Suppressor macrophage treated with lipopolysaccharide for 1 hour (primary cell): ENCODE measurements at places on chromosomes 5 and 9.

DNA sequence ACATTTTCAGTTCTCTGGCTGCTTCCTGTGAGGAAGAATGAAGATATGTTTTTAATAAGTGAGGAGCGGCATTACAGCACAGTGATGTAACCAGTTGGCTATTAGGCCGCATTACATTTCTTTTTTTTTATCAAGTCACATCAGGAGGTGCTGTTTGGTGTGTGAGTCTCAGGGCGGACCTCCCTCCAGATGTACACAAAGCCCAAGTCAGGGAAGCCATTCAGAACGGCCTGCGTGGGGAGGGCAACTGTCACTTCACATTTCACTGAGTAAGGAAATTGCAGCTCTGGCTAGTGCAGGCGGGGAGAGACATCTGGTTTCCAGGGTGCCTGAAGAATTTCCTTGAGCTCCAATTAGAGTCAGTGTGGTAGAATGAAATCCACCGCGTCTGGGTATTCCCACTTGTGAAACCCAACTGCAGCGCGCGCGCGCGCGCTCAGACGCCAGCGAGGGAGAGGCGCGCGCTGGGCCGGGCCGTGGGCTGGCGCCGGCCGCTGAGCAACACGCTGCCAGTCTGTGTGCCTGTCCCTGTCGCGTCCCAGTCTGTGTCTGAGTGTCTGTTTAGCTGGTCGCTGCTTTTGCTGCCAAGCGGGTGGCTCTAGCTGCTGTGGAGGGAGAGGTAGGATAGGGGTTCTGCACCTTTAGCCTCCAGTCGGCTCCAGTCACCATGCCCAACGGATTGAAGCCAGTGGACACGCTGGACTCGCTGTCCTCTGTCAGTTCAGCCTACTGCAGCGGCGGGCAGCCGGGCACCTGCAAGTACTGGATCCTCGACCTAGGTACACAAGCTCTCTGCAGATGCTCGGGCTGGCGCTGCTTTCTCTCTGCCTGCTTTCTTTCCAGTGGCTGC is 140.8 kb upstream of the OTULINL start:
- DNase-seq = no peak

DNA sequence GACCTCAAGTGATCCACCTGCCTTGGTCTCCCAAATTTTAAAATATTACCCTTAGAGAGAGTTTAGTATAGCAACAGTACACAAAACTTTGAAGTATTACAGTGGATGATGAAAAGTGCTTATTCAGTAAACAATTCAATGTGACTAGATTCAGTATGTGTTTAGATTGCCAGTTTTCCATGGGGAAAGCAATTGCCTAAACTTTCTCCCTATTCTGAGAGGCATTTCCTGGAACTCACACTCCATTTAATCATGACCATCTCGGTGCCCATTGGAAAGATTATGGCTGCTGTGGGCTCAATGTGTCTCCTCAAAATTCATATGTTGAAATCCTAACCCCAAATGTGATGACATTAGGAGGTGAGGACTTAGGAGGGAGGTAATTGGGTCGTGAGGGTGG is 38.9 kb upstream of the MYO10 start:
- no peak for DNase-seq

DNA sequence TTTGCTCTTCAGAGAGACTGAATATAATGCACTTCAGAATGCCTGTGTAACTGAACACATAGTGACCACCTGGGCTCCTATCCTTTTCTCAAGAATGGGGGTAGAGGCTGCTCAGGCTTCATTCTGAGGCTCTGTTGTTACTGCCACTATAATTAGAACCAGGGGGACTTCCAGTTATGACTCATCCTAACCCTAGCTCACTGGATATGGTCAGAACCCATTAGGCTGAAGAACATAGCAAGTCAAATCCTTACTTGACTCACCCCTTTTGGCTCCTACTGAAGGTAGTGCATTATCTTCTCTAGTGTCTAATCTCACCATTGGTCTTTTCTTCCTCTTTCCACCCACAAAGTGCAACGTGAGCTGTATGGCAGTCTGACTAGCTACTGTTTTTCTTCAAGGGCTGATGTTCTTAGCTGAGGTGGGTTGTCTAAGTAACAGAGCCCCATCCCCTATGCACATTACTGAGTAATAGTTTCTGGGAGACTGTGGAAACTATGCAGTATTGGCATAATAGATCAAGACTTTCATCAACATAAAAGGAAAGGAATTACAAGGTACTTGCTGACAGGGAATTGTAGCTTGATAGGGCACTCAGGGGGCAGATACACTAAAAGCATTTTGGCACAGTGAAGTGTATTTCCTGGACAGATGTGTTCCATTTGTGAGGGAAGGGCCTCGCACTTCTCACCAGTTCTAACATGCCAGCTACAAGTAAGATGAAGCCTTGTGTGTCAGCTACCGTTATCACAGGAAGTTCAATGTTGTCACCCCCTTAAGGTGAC is 431.0 kb upstream of the MEF2C start:
- DNase-seq = peak; percentile 77

- no peak for DNase-seq
Observed at GRCh38 chr5:104111632-104112031, 549.0 kb upstream of the NUDT12 start.

GRCh38 chr5:154366353-154366752 is 79.4 kb upstream of the SAP30L start:
- no peak for DNase-seq

- DNase-seq = no peak
Observed at GRCh38 chr5:78631931-78632330, 16.6 kb downstream of the LHFPL2 start.

DNA sequence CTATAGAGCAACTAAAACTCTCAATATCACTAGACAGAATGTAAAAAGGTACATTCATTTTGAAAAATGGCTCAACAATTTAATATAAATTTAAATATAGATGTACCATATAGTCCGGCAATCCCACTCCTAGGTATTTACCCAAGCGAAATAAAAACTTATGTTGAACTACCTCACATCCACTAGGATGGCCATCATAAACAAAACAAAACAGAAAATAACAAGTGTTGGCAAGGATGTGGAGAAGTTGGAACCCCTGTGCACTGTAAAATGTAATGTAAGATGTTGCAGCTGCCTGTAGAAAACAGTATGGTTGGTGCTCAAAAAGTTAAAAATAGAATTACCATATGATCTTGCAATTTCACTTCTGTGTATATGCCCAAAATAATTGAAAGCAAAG is 36.9 kb upstream of the SELENOP start:
- no peak for DNase-seq

DNA sequence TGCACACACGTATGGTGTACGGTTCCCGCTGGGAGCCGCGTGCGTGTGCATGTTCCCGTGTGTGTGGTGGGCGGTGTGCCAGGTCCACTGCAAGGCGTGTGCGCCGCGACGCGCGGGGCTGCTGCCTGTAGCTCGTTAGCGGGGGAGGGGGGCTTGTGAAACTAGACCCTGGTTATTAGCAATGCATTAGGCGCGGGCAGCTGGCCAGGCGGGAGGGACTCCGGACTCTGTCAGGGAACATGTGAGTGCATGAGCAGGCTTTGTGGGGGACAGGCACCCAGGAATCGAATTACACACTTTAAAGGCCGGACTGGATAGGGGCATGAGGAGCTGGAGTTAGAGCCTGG is 32.2 kb upstream of the ENHO start:
- DNase-seq = no peak

DNA sequence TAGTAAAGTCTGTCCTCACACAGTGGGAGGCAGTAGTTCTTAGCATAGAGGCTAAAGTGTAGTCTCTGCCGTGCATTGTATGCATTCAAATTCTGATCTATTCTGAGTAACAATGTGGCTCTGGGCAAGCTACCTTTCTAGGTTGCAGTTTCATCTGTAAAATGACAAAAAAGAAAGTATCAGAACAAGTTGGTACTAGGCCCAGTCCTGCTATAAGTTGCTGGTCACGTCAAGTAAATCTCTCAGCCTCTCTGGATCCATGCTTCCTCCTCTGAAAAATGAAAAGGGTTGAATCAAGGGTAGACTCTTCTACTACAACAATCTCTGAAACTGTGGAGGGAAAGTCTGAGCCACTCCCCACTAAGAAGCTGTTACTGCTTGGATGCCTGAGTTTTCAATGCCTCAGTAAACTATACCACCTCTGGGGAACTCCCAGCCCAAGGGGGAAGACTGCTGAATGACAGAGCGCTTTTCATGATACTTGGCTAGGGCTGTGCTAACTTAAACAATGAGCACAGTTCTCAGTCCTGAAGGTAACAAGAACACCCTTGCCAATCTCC is 34.5 kb upstream of the SPARC start:
- DNase-seq = peak; percentile 41

DNA sequence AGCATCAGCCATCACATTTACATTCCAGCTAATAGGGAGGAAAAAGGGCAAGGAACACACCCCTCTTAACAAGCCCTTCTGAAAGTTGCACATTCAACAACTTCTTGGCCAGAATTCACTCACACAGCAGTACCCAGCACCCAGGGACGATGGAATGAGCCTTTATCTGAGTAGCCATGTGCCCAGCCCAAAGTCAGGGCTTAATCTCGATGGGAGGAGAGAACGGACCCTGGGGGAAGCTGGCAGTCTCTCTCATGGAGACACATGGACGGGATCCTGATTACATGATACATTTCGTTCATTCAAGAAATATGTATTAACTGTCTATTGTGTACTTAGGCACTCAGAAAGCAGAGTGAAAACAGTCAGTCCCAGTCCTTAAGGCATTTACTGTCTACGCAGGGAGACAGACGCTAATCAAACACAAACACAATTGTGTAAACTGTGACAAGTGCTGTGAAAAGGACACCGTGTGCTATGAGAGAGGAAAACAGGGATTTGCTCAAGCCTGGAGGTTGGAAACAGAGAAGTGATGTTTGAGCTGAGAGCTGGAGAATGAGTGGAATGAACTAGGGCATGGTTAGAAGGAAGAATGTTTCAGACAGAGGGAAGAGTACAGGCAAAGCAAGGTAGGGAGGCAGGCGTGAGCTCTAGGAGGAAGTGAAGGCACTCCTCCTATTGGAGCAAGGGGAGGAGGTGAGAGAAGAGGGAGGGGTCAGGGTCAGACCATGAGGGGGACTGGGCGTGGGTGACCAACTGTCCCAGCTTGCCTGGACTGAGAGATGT is 7.4 kb downstream of the OTULINL start:
- no peak for DNase-seq

DNA sequence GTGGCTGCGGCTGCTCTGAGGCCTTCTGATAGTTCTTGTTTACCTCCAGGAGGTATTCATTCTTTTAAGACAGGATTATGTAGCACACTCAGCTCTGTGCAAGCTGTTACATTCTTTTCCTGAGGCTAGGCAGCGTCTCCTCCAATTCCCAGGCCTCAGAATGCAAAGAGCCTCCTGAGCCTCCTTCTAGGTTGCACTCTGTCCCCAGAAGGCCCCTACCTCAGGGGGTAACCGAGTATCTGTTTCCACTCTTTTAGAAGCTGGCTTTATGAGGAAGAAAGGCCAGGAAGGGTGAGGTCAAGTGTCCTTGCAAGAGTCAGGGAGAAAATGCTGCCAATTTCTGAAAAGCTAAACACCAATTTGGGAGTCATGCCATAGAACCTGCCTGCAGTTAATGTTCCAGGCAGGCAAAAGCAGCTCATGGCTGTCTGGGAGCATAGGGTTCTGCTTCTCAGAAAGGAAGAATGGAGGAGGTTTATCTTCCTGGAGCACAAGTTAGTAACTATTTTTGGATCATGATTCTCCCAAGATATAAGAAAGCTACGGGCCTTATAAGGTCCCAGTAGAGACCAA is 178.9 kb downstream of the SEMA6A start:
- no peak for DNase-seq

GRCh38 chr5:57341380-57341979 is 141.1 kb downstream of the ACTBL2 start:
- no peak for DNase-seq

GRCh38 chr9:123113185-123113584 is 79.7 kb downstream of the GPR21 start:
- DNase-seq = no peak

GRCh38 chr9:114238891-114239875 is 83.7 kb upstream of the ORM1 start:
- no peak for DNase-seq

- no peak for DNase-seq
Observed at GRCh38 chr5:1470762-1471211, 25.5 kb upstream of the SLC6A3 start.

DNA sequence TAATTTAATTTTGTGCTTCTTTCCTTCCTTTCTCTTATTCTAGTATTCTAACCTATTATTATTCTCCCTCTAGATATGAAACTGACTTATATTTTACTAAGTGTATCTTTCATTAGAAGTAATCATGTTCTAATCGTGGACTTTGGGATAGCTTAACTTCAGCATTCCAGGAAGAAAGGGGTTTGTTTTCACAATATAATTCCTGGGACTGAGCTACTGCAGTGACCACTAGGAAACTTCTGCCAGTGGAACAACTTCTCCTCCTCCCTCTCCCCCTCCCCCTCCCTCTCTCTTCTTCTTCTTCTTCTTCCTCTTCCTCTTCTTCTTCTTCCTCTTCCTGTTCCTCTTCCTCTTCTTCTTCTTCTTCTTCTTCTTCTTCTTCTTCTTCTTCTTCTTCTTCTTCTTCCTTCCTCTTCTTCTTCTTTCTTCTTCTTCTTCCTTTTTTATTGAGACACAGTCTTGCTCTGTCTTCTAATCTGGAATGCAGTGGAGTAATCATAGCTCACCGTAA is 127.9 kb downstream of the NNT start:
- DNase-seq = no peak

DNA sequence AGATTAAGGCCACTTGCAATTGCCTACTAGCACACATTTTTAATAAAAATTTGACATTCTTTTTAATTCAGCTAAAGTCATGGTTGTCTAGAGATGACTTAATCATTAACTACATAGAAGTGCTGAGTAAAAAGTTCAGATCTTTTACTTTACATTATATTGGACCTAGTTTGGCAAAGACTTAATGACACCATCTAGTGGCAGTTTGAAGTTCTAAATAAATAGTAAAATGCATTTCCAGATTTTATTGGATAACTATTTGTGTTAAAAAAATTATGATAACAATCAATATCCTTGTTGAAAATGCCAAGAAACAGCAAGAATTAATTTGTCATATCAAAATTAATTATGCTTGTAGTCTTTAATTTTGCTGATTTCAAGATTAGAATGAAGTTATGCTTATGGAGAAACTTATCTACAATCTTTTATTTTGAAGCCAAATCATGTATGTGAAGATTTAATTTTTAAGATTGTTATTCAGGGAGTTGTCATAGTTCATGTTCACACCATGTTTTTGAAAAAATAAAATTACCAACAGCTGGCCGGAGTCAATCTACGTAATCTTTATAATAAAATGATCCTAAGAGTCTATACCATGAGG is 69.6 kb upstream of the PJA2 start:
- DNase-seq = peak; percentile 19
